Lung microvascular endothelial cell (primary cell): ENCODE measurements at places on chromosomes 4 and X. TPM values are rescaled to one million over a fixed set of nuclear protein-coding genes. Genes with fewer than 3 reads are reported as not detected.

DNA sequence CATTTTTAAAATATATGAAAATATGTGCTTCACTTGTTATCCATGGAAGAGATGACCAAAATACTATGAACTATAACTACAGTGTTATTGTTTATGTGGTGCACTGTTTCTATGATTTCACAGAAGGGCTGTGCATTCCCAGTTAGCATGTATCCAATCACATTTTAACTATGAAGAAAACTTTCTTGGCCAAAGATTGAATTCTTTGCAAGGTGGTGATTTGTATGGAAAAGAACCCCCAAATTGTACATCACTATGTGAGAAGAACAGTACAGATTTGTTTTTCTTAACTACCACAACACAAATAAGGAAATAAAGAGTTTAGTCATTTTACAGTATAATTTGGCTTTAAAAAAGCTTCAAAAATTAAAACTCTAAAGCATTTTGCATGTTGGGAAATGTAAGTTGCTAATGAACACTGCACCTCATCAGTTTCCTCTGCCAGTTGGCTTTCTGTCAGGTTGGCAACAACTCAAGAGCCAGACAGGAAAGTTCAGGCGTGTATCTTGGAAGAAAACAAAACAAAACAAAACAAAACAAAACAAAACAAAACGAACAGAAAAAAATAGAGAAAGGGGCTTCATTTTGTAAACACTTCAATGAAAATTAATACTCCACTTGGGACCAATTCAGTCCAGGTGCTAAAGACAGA is 237.0 kb downstream of the SCFD2 start:
- peak; percentile 73 for DNase-seq

- peak; percentile 57 for DNase-seq
Observed at GRCh38 chrX:131762802-131763234, 218.9 kb downstream of the OR13H1 start.

DNA sequence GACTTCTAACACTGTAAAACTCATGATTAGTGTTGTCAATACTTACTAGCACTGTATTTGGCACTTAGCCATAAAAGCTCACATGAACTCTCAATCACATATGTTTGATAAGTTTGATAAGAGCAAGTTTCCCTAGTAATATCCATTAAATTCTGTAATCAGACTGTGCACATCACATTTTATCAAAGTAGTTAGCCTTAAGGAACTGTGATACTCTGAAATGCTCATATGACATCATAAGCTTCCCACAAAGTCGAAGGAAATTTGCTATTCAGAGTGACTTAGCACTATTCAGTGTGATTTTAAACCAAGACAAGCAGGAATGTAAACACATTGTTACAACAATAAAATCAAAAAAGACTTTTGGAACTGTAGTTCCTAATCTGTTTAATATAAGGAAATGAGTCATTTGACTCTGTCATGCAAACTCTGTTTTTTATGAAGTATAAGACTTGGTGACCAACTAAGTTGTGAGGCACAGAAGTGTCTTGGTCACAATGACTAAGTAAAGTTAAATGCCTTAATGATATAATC is 6.7 kb downstream of the SLC7A11 start:
- DNase-seq = peak; percentile 61

DNA sequence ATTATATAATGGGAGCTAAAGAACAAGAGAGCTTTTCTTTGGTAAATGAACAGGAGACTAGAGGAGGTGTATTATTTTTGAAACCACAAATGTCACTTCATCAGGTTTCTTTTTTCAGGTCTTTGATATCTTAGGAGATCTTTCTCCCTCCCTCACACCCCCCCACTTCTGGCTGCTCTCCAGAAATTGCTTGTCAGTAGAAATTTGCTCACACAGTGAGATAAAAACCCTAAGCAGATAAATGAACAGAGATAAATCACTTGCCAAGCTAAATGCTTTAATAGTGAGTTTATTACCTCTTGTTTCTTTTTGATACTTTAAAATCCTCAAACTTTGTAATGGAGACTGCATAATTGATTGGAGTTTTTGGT is 421.2 kb upstream of the TENM3 start:
- DNase-seq = no peak

GRCh38 chr4:107736924-107737448 is 17.0 kb upstream of the PAPSS1 start:
- DNase-seq = peak; percentile 68

DNA sequence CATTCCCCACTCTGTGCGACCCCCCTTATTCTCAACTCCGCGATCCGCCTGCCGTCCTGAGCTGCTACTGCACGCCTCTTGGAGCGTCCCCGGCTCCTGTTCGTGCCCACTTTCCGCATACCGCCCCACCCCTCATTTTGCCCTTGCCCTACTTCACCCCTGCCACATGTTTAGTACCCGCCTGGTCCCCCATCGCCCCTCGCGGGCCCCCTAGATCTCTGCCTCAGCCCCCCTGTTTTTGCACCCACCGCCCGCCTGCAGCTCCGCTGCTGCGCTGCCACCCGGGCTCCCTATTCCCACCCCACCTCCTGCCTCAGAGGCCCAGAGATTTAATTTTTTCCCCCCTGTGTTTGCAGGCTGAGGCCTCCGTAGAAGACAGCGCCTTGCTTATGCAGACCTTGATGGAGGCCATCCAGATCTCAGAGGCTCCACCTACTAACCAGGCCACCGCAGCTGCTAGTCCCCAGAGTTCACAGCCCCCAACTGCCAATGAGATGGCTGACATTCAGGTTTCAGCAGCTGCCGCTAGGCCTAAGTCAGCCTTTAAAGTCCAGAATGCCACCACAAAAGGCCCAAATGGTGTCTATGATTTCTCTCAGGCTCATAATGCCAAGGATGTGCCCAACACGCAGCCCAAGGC is 1.4 kb downstream of the MAGED1 start:
- DNase-seq = peak; percentile 21

GRCh38 chr4:1130316-1131186 is 17.2 kb upstream of the RNF212 start:
- DNase-seq = peak; percentile 83

DNA sequence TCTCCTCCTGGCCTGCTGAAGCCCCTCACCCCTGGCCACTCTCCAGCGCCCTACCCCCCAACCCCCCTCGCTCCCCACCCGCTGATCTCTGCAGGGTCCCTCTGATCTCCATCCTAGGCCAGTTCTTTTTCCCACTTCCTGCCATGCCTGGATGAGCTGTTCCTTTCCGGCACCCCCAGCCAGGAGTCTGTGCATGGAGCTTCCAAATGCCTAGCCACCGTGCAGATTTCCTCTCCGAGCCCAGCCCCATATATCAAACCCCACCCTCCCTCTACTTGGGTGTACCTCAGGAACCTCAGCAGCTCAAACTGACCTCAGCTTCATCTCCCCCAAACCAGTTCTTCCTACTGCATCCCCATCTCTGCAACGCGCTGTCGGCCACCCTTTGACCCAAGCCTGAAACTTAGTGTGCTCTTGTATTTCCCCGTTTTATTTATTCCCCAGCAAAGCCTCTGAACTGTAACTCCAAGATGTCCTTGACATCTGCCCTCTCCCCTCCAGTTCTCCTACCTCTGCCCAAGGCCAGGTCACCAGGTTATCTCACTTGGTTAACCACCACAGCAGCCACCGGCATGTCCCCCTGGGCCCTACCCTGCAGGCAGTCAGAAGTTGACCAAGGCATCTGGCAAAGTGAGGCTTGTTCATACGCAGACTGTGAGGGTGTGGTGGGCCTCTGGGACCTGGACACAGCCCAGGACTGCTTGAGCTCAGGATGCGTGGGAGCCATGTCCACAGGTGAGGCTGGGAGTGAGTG is 194.9 kb upstream of the PSAPL1 start:
- peak; percentile 17 for DNase-seq

GRCh38 chrX:69306063-69306404 is 140.8 kb upstream of the PJA1 start:
- no peak for DNase-seq

DNA sequence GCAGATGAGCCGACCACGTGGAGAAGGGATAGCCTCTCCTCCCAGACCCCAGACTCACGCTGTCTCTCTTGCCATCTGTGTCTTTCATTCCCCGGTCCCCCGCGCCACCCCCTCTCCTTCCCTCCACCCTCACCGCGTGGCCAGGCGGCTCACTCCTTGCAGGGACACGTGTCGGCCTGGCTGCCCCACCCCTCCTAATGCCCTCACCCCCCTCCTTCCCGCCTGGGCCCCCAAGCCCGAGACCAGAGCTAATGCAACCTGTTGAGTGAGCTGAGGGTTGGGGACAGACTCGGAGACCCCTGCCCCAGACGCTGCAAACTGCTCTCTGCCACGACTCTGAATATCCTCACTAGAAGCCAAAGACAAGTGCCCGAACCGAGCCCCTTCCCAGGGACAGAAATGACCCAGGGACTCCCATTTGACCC is 1.8 kb downstream of the SLC38A5 start:
- DNase-seq = no peak

- no peak for DNase-seq
Observed at GRCh38 chr4:100631281-100631968, 113.6 kb upstream of the EMCN start.

- peak; percentile 2 for DNase-seq
Observed at GRCh38 chr4:108762559-108763225, at the start of gene ETNPPL. Gene ETNPPL, minus strand, starts transcription at chr4:108763053. Its CDS starts 155 bp downstream, at chr4:108762898.

- no peak for DNase-seq
Observed at GRCh38 chr4:2087170-2087569, 28.0 kb downstream of the NAT8L start.

DNA sequence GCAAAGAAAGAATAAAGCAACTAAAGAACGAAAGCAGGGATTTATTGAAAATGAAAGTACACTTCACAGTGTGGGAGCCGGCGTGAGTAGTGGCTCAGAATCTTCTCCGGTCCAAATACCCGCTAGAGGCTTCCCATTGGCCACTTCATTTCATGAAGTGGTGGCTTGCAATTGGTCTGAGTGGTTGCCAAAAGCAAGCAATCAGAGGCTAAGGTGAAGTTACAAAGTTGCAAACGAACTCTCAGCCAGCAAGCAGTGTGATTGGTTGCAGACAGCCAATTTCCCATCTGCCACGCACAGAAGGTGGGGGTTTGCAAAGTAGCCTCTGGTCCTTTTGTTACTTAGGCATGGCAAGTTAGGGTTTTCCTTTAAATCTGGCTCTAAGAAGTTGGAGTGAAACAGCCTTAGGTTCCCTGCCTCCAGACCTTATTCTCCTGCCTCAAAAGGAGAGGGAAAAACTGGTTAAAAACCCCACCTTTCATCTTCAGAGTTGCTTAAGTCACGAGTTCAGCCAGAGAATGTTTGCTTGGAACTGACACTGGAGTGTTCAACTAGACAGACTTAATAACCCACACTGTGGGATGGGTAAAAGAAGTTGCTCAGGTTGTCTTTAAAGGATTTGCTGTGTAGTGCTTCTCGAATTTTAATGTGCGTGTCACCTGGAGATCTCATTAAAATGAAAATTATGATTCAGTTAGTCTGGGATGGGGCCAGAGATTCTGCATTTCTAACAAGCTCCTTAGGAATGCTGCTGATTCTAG is 6.9 kb upstream of the CLOCK start:
- no peak for DNase-seq

DNA sequence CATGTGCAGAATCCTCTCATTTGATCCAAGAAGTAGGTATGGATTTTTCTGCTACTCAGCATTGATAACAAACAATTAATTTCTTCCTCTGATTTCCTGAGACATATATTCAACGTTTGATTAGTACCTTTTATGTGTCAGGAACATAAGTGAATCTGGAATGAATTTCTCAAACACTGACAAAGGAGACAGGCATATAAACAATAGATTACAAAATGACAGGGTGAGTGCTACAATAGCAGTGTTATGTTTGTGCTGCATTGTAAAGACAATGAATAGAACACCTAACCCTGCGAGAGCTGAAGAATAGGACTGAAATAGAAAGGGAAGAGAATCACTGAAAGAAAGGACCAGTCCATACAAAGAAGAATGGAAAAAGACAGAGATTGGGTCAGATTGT is 52.9 kb downstream of the ARHGAP24 start:
- no peak for DNase-seq

GRCh38 chrX:148417934-148418333 is 82.5 kb upstream of the AFF2 start:
- DNase-seq = no peak

GRCh38 chr4:141159027-141159426 is 25.8 kb upstream of the RNF150 start:
- no peak for DNase-seq

DNA sequence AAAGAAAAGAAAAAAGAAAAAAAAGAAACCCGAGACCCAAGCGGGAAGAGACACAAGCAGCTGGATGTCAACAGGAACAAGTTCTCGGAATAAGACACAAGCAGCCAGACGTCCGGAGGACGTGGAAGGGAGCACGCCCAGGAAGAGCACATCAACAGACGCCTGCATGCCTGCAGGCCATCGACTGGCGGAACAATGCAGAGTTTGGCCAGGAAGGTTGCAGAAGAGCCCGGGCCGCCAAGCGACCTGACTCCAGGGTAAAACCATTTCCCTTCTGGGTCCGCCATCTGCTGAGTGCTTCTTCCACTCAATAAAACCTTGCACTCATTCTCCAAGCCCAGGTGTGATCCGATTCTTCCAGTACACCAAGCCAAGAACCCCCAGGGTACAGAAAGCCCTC is 95.6 kb upstream of the PRR32 start:
- no peak for DNase-seq

DNA sequence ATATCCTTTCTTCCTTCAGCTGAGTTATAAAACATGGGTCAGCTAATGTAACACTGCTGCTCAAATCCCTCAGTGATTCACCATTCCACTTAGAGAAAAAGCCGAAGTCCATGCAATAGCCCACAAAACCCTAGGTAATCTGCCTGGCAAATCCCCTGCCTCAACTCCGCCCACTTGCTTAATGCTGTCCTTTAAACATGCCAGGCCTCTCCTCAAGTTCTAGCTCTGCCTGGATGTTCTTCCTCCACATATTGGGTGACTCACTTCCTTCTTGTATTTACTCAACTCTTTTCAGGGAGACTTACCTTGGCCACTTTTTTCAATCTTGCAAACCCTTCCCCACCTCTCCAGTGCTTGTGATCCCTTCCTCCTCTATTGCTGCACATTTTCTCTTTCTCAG is 89.8 kb downstream of the EMCN start:
- DNase-seq = no peak

GRCh38 chr4:126772662-126773061 is 860.1 kb upstream of the INTU start:
- DNase-seq = no peak

DNA sequence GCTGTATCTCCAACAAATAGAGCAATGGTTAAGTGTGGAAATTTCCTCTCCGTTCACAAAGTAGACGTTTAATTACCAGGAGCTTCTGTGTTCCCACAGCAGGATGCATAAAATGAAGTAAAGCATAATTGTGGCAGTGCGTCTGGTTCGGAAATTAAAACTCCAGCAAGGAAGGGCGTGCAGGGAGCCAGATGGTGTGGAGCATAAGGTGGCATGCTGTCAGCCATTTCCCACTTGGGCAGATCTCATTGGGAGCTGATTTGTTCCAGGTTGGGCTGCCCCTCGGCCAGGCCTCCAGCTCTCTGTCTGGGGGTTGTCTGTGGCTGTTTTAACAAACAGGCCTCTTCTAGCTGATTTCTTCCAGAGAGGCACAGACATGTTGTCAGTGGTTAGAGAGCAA is 182.1 kb upstream of the CLNK start:
- no peak for DNase-seq

- peak; percentile 52 for DNase-seq
Observed at GRCh38 chr4:184728858-184729257, 5.0 kb downstream of the CENPU start.

Gene DCAF4L1
- total RNA-seq = under 0.01 TPM in 2 replicates

Gene CFP
- under 0.01 and 0.22 TPM in 2 replicates for total RNA-seq

Gene ATP2B3
- not detected in 2 replicates for total RNA-seq

Gene ADGRL3
- 0.87 and 1.6 TPM in 2 replicates for total RNA-seq

Gene PNMA3
- total RNA-seq = not detected in 2 replicates

Gene PNMA5
- total RNA-seq = not detected in 2 replicates

Gene SHOX
- not detected in 2 replicates for total RNA-seq

Gene TMEM144
- 2.4 and 5.8 TPM in 2 replicates for total RNA-seq

Gene GAGE12H
- total RNA-seq = not detected in 2 replicates

Gene TLR1
- 2.6 and 5.0 TPM in 2 replicates for total RNA-seq
